ENCODE measurements at places on chromosomes 5 and 9.

DNA sequence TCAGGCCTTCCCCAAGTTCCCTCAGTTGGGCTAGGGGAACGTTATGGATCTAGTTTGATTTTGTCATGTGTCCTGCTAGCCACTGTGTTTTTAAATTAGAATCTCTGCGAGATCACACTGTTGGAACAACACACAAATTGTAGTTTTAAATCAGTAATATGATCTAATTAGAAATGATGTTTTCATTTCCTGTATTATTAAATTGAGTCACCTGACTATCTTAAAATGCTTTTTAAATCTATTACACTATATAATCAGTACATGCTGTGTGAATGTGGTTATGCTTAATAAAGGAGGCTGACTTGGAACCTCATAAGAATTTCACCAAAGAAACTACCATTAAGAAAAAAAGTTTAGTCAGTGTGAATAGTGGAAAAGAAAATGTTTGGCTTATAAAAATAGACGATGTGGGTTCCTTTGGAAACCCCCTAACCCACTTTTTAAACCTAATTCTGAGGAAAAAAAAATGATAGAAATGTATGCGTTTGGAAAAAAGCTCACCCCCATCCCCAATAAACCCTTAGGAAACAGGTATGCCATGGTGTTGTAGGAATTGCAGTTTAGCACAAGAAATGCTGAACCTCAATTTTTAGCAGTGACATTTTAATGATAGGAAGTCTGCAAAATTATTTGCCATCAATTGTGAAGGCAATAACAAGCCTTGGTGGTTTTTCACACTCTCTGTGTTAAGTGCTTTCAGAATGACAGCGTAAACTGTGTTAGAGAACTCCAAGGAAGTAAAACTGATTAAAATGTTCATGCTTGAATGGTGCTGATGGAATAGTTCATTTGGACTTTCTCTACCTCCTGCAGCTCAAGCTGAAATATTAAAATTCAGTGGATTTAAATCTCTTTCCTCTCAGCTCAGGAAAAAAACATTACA is 59.0 kb downstream of the TLE4 start:
- no peak for DNase-seq

- DNase-seq = no peak
Measured at GRCh38 chr9:123112015-123112975, 78.8 kb downstream of the GPR21 start.

DNA sequence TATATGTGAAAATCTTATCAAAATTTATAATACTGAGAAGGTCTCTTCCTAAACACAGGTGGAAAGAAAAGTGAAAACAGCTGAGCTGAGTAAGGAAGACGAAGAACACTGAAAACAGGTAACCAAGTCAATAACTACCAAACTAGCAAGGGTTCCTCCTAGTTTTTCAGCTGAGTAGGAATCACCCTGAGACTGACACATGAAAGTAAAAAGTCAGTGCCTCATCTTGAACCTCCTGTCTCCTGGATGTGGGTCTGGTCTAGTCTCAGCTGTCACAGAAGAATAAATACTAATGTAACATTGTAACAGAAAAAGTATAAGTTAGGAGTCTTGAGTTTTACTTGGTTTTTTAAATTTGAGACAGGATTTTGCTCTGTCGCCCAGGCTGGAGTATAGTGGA is 121.0 kb downstream of the MEF2C start:
- no peak for DNase-seq

- no peak for DNase-seq
Measured at GRCh38 chr5:84430863-84431663, 46.4 kb upstream of the EDIL3 start.

DNA sequence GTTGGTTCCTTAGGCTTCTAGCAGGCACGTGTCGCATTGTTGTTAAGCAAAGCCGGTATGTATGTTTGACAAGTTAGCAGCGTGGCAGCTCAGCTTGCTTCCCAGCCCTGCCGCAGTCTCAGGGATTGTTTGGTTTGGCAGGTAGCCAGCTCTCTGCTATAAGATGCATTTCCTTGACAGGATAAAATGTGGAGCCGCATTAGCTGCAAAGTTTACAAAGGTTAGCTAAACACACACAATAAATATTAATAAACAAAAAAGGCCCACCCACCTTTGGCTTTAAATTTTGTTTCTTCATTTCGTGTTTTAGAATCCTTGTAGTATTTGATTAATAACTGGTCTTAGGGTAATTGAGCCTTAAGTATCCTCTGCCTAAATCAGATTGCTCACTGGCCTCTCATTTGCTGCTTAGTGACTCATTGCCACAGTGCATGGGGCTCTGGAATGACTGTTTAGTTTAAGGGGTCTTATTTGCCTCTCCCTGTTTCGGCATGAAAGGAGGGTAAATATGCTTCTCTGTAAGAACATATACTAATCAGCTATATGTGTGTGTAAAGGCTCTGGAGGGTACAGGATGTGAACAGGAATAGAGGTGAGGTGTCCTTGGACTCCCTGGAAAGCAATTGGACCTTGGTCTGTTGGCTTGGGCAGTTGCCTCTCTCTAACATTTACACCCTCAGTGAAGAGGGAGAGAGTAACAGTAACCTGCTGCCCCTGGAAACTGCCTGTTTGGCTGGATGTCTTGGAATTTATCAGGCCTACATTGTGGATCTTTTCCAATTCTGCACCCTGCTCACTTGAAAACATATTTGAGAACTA is 122.0 kb downstream of the GDNF start:
- DNase-seq = no peak

- no peak for DNase-seq
Measured at GRCh38 chr5:67156976-67157583, 39.5 kb downstream of the CD180 start.

GRCh38 chr9:133057006-133057405 is 4.8 kb upstream of the CEL start:
- DNase-seq = no peak

- DNase-seq = no peak
Measured at GRCh38 chr5:97266576-97266975, 83.5 kb upstream of the RIOK2 start.

GRCh38 chr5:158007336-158007735 is 148.4 kb upstream of the CLINT1 start:
- no peak for DNase-seq

DNA sequence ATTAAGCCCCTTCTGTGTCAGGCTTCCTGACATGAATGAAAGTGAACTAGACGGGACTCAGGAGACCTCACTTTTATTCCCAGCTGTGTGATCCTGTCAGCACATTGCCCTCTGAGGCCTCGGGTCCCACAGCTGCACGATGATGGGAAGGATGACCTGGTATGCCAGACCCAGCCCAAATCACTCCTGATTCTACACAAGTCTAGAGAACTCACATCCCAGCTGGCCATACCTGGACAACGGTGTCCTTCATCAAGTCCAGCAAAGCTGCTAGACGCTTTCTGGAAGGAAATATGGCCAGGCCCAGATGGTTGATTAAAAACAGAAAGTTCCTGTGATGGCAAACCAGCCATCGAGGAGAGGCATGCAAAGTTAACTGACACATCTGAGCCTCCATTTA is 118.0 kb upstream of the FSTL4 start:
- DNase-seq = no peak

GRCh38 chr5:93777620-93778019 is 36.2 kb upstream of the POU5F2 start:
- no peak for DNase-seq

DNA sequence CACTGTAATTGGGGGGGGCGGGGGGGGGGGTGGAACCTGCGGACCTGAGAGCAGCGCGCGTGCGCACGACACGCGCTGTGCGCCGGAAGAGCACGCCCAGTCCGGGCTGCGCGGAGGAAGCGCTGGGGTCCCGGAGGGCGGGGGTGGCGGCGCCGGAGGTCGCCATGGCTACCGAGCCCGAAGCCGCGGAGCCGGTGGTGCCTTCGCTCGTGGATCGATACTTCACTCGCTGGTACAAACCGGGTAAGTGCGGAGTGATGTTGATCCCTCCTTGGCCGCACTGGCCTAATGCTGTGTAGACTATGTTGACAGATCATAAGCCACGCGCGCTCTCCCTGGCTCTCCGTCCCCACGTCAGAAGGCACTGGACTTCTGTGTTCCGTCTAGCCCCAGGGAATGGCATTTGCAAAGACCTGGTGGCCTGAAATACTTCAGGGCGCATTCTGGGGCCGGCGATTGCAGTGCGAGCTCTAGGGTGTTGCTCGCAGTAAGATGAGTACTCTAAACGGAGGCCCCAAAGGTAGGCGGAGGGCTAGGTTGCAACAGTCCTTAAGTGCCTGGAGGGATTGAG is at the start of gene ABITRAM:
Gene ABITRAM (plus strand): TSS at position 78 of the 571 bp plus-strand sequence. CDS start 87 bp downstream, at position 165.
- DNase-seq = peak; percentile 83

DNA sequence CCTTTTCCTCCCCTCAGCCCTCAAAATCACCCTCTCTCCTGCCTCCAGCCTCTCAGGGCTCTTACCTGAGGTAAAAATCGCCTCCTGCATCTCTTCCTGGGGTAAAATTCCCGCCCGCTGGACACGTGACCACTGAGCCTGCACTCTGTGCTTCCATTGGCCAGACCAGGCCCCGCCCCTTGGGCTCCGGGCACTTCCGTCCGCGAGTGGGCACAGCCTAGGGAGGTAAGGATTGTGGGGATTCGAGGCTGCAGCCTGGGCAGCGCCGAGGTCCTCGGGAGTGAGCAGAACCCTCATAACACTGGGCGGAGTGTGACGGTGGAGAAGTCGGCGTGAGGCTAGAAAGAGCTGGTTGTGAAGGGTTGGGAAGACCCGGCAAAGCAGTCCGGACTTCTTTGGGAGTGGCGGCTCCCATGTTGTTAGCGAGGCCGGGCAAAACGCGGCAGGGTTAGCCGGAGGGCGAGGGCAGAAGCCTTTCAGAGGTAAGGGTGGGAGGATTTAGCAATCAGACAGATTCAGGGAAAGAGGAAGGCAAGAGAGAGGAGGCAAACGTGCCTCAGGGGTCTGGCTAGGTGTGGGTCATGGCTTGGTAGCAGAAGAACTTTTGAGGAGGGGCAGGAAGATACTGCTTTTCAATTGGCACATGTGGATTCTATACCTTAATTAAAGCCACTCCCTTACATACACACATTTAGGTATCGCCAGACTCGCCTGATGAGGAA is at the start of gene SHOC1:
Gene SHOC1 (minus strand): TSS at position 103 of the 722 bp plus-strand sequence. CDS start 3,519 bp downstream, outside the sequence.
- DNase-seq = no peak

DNA sequence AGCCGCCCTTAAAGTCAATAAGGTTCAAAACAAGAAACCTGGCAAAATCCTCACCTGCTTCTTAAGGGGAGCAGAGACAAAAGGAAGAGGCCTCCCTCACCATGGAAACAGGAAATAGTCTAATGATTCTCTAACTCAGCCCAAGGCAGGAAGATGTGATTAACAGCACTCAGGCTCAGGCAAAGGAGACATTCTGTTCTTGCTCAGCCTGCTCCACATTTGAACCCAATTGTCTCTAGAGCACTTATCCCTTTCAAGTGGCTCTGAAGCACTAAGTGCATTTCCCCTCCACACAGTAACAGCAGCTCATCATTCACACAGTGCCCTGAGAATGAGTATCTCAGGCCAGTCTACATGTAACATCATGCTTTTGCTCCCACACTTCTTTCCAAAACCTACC is 72.3 kb downstream of the NIPSNAP3B start:
- no peak for DNase-seq

GRCh38 chr5:127213231-127213630 is 77.4 kb upstream of the MEGF10 start:
- DNase-seq = no peak

- DNase-seq = no peak
Measured at GRCh38 chr5:55073211-55073610, 29.2 kb upstream of the GZMA start.

- DNase-seq = no peak
Measured at GRCh38 chr5:164597293-164597900, 1092.0 kb downstream of the MAT2B start.

GRCh38 chr5:140569197-140569596 is 4.6 kb downstream of the SLC35A4 start:
- DNase-seq = no peak

- DNase-seq = no peak
Measured at GRCh38 chr5:40494631-40495236, 185.0 kb upstream of the PTGER4 start.

- DNase-seq = no peak
Measured at GRCh38 chr5:171513591-171513990, 94.1 kb downstream of the FGF18 start.

DNA sequence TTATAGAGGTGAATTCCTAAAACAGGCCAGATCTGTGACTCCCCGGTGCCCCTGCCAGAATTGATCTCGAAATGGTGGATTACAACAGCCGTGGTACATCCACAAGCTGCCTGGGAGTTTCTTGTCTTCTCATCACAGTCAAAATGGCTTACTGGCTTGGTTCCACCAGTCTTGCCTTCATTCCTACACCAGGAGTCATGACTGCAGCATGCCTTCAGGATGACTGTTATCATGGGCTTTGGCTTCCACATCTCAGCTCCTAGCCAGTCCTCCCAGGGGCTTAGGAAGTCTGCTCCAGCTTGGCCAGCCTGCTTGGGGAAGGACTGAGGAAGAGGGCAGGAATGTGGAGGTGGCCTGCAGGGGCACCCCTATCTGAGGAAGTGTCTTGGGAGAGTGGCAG is 132.9 kb upstream of the NR3C1 start:
- DNase-seq = no peak

DNA sequence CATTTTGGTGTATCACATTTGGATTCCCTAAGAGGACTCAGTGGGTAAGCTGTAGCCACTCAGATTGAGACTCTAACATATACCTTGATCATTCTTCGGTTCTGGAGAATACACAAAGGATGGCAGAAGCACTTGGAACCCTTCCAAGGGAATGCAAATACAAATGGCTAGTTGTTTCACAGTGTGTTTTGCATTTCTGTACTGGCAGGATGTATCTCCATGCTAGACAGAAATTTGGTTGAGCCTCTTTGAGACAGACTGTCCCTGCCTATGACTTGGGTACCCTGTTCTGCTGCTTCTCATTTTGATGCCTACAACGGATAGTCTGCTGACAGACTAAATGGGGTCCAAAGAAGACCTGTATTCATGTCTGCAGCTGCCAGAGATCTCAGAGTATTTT is 273.5 kb downstream of the TMEM38B start:
- no peak for DNase-seq

DNA sequence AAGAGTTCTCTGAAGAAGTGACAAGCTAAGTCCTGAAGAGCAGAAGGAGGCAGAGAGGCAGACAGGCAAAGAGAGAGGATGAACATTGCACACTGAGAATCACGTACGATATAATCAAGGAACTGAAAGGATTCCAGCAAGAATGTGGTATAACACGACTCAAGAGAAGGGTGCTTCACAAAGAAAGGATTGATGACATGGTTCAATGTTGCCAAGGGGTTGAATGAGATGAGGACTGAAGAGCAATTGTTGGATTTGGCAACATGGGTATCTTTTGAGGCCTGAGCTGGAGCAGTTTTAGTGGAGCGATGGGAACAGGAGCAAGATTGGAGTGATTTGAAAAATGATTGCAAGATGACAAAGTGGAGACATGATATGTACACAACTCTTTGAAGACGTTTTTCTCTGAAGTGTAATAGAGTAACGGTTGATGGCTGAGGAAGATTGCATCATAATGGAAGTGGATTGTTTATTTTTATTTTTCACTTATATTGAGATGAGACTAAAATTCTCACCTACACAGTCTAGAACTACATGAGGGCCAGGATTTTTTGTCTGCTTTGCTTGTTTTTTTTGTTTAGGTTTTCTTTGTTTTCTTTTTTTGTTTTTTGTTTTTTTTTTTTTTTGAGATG is 1049.9 kb upstream of the WWC1 start:
- DNase-seq = no peak
